ENCODE measurements at places on chromosomes 5 and 9.

DNA sequence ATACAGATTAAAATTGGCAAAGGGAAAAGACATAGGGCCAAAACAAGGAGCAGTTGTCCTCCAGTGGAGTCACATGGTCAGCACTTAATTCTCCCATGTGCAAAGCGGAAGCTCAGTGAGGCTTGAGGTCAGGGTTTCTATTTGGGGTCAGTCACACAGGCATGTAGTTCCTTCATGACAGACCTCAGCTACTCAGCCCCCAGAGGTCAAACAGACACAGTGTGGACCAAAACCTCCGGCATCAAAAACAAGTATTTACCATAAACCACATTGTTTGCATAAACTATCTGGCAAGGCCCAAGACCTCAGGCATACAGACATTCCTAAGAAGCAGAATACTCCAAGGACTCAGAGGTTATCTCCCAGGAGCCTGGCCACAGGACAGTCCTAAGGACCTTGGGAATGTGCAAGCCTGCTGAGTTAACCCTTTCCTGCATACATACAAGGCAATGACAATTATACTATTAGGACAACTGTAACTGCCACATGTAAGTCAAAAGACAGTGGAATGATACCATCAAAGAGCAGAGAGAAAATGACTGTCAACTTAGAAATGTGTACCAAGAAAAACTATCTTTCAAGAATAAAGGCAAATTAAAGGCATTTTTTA is 28.7 kb upstream of the FNIP1 start:
- no peak for DNase-seq

- DNase-seq, result no peak
Observed at GRCh38 chr5:170632266-170632984, 128.6 kb downstream of the KCNIP1 start.

DNA sequence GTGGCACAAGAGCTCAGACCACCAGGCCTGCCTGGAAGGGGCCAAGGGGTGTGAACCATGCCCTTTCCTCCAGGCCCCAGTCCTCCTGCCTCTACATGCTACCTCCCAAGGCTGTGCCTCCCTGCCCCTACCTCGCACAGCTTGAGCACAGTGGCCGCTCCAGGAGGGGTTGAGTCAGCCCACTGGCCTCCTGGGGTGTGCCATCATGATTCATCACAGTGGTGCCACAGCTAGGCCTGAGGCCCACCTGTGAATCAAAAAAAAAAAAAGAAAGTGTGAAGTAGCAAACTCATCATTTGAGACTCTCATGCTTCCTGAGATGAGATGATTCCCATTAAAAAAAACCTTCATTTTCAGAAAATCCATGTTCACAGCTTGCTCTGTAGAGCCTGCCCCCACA is 240.5 kb downstream of the HSPA4 start:
- no peak for DNase-seq

DNA sequence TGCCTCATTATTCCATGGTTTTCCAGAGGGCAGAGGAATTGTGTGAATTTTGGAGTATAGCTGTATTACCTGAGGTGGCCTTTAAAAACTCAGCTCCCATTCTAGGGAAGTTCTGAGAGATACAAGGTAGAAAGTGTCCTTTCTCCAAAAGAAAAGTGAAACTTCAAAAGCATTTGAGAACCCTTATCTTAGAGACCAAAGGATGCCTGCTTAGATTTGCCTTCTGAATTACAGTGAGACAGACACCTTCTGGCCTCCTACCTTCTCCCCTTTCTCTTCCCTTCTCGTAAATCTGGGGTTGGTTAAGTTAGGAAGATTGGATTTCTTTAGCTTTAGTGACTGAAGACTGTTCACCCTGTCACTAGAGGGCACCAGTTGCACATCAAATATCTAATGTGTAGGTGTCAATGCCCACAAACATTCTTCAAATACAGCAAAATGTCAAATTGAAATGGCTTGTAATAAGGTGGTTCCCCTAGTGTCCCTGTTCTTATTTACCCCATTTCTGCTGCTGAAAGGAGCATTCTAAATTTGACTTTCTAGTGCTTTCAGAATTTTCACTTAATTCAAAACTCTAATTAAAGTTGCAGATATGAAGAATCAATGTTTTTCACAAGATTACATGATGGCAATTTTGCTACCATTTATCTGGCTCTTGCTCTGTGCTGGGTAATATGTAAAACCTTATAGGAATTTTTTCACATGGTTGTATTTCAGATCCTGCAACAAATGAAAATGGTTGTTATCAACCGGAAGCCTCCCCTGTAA is 46.7 kb downstream of the PRRC1 start:
- DNase-seq, result peak; percentile 9

GRCh38 chr5:107985144-107985543 is 314.4 kb upstream of the EFNA5 start:
- DNase-seq, result no peak

GRCh38 chr9:3894772-3895171 is 369.0 kb upstream of the RFX3 start:
- DNase-seq, result no peak

Data from cerebellar nuclear complex (tissue), 1 donor.